Stimulated activated CD4-positive, alpha-beta T cell treated with anti-CD3 and anti-CD28 coated beads, Interleukin-1b, Interleukin-23, amount 100 ng/mL, for 4 hours (primary cell): ENCODE measurements at places on chromosomes 7 and 10.

DNA sequence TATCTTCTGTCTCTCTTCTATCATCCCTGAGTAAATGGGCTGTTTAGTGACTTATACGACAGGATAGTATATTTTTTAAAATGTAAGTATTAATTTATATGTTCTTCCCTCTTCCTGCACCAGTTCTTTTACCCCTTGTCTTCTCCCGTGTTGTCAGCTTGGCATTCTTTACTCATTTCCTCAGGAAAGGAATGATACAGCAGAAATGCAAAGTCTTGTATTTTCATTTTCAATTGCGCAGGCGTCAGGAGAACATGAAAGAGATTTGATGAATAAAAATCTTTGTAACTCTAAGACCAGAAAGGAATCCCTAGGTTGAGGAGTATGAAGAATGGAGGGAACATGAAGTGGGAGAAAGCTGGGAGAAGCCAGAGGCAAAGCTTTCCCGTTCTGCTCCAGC is 18.8 kb upstream of the VPS41 start:
- DNase-seq, result no peak

- DNase-seq, result no peak
Measured at GRCh38 chr7:105250706-105251105, 138.0 kb downstream of the SRPK2 start.

GRCh38 chr7:12674861-12675260 is 12.6 kb upstream of the ARL4A start:
- no peak for DNase-seq

DNA sequence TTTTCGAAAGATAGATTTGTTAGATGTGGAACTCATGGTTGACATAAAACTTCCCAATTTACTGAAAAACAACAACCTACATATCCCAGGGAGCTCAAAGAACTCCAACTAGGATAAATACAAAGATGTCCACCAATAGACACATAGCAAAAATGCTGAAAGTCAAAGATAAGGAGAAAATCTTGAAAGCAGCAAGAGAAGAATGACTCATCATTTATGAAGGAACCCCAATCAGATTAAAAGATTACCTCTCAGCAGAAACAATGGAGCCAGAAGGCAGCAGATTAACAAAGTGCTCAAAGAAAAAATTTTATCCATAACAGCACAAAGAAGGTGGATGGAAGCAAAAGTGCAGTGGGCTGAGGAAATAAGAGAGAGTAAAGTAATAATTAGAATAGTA is 908.6 kb downstream of the SORCS3 start:
- DNase-seq, result no peak
